H7 (cell line): ENCODE measurements at places on chromosomes 11 and 22.
A peak's percentile ranks its signal among the peaks of the same experiment; 100 is the strongest.

GRCh38 chr22:16949561-16949960 is 58.5 kb downstream of the GAB4 start:
- DNase-seq: no peak

DNA sequence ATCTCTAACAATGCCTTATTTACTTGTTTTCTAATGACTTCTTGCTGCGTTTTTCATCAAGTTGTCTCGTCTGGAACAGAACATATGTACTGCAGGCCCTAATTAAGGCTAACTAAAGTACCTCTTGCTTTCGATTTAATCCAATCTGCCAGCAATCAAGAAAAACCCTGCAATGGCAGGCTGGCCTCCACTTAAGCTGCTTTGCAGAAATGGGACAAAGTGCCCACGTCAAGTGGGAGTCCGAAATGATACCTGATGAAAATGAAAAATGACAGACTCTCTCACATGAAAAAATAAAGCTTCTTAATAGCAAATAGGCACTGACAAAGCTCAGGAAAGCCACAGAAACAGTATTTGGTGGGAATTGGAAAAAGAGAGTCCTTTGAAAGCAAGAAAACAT is 1454.7 kb downstream of the FAM181B start:
- no peak for DNase-seq

GRCh38 chr22:35307372-35307771 is 7.7 kb downstream of the TOM1 start:
- DNase-seq: no peak

- no peak for DNase-seq
Measured at GRCh38 chr11:76753950-76754349, 29.2 kb upstream of the TSKU start.

DNA sequence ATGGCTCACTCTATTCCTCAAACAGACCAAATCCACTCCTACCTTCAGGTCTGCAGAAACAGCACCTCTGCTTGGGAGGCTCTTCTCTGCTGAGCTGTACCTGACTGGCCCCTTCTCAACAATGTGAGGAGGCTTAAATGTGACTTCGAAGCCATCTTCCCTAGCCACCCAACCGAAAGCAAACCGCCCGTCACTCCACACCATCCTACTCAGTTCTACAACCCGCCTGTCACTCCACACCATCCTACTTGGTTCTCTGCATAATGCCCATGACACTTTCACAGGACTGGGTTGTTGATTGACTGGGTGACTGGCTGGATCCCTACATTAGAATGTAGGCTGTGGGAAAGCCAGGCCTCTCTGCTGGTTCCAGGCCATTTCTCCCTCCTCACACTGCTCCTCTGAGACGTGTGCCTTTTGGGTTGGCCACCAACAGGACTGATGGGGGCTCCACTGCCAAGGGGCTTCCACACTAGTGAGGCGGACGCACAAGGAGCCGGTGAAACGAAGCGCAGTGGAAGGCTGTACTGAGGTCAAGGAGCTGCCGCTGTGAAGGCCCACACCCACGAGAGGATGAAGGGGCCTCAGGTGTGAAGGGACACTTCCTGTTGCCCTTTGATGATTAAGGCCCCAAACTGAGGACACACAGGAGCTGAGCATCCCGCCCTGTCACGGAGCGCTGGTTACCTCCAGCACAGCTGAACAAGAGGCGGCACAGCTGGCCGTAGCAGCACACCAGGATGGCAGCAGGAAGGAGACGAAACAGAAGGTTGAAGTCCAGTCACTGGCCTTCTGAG is 47.5 kb upstream of the SPATA19 start:
- no peak for DNase-seq

- DNase-seq: no peak
Measured at GRCh38 chr22:22343581-22344296, 99.2 kb downstream of the VPREB1 start.

- no peak for DNase-seq
Measured at GRCh38 chr11:113282898-113283437, 31.4 kb upstream of the TTC12 start.

DNA sequence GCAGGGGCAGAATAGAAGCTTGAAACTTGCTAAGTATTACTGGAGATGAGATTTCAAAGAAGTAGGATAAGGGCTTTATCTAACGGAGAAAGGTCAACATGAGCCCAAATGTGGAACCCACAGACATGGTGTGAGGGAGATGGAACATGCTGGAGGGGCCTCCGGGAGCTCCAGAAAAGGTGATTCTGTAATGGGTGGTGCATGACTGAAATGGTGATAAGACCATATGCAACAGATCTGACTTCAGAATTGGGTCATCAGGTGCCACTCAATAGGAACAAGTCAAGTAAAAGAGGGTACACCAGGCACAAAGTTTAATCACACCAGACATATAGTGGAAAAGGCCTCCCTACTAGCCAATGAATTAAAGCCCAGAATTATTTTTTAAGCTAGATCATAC is 7.9 kb upstream of the CEP295 start:
- no peak for DNase-seq

DNA sequence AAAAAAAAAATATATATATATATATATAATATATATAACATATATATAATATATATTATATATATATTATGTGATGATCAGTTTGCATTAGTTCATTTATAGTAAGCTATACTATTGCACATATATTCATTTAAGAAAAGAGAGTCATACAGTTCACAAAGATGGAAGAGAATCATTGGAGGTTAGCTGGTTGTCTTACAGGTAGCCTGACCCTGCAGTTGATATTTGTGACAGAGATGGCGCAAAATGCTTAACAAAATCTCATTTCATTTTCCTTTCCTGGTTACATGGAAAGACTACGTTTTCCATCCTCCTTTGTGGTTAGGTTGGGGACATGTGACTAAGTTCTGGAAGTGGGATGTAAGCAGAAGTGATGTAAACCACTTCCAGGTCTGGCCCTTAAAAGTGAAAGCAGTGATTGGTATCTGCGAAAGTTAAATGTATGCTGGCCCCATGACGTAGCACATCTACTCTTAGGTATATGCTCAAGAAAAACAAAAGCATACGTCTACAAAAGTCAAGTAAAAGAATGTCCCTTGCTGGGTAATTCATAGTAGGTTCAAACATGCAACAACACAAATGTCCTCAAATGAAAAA is 7.2 kb upstream of the TMEM135 start:
- no peak for DNase-seq

DNA sequence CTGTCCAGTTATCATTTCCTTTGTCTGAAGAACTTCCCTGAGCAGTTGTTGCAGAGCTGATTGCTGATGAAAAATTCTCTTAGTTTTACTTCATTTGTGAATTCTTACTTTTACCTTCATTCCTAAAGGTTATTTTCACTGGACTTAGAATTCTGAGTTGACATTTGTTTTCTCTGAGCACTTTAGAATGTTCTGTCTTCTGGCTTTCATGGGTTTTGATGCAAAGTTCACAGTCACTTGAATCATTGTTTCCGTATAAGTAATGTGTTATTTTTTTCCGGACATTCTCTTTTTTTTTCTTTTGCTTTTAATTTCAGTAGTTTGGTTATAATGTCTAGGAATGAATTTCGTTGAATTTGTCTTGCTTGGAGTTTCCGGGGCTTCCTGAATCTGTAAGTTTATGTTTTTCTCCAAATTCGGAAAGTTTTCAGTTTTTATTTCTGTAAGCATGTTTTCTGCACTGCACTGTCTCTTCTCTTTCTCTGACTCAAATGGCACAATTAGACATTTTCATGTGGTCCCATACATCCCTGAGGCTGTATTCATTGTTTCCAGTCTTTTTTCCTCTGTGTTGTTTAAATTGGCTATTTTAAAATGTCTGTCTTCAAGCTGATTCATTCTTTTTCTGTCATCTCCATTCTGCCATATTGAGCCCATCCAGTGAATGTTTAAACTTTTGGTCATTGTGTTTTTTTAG is 68.5 kb upstream of the NARS2 start:
- DNase-seq: no peak

DNA sequence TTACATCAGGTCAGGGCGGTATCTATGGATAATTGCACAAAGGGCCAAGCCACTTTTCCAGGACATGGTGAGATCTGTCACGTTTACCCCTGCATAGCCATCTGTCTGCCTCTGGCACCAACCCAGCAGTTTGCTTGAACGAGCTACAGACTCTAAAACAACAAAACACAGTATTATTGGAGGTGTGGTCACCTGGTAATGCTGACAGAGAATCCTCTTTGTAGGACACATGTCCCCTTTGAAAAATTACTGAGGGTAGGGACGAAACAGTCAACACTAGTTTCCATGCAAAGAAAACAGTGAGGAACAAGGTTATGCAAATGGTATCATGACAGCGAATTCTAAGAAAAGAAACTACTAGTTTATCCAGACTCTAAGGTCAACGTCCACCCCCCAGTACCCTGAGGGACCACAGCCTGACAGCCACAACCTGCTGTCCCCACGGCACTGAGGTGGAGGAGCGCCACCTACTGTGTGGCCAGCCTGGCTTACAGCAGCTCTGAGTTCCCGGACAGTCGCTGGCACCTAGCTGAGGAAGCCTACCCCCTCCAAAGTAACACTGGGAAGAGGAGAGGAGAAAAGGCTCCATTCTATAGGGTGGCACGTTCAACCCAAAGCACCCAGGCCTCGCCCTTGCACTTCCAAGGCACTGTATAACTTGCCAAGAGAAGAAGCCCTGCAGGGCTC is 117.4 kb upstream of the BID start:
- peak; percentile 51 for DNase-seq

DNA sequence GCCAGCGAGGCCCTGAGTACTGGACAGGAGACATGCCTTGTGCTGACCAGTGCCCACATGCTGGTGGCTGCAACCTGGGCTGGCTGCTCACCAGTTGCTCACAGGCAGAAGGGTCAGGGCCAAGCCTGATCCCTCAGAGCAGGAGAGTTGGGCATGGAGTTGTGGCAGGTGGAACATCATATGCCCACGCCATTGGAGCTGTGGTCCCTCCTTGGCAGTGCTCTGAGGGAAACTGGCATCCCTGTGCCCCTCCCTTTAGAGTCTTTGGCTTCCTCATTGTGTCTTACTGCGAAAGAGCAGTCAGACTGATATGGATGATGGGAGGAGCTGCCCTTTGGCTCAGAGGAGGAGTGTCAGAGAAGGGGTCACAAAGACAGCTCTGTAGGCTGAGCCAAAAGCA is 3.1 kb upstream of the MYEOV start:
- no peak for DNase-seq

DNA sequence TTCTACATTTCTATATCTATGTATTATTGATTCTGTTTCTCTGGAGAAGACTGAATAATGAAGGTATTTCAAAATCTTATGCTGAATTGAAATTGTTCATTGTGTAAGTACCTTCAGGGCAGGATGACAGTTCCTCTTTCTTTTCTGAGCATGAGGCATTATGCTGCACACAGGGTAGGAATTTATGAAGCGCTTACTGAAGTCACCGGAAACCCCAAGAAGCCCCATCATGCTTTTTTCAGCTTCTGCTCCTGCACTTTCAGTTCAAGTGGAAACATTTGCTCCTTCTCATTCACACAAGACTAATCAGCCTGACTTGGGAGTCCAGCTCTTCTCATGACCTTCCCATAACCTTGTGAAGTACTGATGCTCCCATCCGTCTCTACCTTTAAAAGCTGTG is 314.7 kb upstream of the SORL1-AS1 start:
- no peak for DNase-seq

GRCh38 chr11:27248576-27249509 is 114.2 kb downstream of the CCDC34 start:
- DNase-seq: no peak
